ENCODE measurements at places on chromosomes 6 and 20. TPM values are rescaled to one million over a fixed set of nuclear protein-coding genes. Genes with fewer than 3 reads are reported as not detected.

Gene ARMH2
- 0.31 TPM for total RNA-seq

Gene OR2J1
- total RNA-seq = not detected

Gene SEL1L2
- total RNA-seq = not detected

Gene CCN5
- not detected for total RNA-seq

All from activated naive CD4-positive, alpha-beta T cell treated with anti-CD3 and anti-CD28 coated beads, Interleukin-2, amount 50 U/mL, for 72 hours (primary cell).